GM23248 (cell line): ENCODE measurements at places on chromosomes 7 and 10. TPM values are rescaled to one million over a fixed set of nuclear protein-coding genes. Genes with fewer than 3 reads are reported as not detected.
A peak's percentile ranks its signal among the peaks of the same experiment; 100 is the strongest.

DNA sequence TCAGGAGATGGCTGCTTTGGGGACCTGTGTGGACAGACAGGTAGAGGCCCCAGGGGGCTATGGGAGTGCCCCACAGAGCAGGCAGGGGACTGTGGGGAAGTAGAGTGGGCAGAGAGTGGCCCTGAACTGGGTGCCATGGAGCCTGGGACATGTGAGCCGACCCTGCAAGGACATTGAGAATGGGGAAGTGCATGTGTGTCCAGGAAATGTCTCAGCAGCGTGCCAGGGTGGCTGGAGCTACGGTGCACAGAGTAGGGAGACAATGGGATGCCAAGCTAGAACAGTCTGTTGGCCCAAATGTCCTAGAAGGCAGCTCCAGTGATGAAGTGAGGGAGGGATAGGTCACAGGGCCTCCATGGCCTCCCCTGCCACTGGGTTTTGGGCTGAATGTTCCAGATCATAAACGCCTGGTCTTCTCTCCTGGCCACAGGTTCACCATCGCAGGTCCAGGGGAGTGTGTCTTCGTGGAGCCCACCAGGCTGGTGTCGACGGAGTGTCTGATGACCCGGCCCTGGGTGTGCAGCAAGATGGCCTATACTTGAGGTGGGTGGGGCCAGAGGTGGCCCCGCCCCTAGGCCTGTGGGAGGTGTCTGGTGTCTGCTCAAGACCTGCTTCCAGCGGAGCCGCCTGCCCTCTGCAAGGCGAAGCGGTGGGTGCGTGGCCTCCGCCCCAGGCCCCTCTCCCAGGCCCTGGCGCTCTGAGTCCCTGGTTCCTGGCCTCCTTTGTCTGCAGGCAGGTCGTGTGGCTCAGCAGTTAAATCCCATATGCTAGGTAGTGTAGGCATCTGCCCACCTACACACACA is 20.5 kb downstream of the CLEC2L start:
- no peak for DNase-seq

DNA sequence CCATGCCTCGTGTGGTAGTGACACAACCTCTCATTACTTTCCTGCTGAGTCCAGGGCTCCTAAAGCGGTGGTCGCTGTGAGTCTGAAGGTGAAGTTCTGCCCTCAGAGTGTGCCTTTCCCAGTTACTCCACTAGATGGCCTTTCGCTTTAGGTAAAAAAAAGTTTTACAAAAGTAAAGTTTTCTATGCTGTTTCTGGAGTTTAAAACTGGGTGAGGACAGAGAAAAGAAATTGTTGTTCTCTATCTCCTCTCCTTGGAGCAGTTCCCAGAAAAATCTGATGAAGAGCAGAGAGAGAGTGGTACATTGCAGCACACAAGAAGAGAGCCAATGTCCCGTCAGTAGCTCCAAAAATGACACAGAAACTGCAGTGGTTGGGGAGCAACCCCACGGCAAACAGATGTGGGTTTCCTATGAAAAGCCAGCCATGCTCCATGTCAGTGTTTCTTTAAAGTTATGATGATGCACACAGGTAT is 257.1 kb downstream of the GLI3 start:
- peak; percentile 60 for DNase-seq

DNA sequence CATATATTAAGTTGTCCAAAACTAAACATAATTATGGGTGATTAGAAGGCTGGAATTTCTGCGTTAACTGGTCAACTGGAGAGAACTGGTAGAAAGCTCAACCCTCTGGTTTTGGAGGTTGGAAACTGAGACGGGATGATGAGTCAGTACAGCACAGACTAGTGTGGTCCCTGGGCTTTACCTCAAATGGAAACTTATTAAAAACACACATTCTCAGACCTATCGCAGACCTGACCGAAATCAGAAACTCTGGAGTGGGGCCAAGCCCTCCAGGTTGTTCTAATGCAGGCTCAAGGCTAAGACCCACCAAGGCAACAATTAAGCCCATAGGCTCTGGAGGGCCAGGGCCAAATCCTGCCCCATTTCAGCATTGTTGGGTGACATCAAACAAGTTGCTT is 136.9 kb downstream of the KCNMA1 start:
- DNase-seq: peak; percentile 24

The CNNM1 gene
- total RNA-seq: 1.6 and 2.1 TPM in 2 replicates

DNA sequence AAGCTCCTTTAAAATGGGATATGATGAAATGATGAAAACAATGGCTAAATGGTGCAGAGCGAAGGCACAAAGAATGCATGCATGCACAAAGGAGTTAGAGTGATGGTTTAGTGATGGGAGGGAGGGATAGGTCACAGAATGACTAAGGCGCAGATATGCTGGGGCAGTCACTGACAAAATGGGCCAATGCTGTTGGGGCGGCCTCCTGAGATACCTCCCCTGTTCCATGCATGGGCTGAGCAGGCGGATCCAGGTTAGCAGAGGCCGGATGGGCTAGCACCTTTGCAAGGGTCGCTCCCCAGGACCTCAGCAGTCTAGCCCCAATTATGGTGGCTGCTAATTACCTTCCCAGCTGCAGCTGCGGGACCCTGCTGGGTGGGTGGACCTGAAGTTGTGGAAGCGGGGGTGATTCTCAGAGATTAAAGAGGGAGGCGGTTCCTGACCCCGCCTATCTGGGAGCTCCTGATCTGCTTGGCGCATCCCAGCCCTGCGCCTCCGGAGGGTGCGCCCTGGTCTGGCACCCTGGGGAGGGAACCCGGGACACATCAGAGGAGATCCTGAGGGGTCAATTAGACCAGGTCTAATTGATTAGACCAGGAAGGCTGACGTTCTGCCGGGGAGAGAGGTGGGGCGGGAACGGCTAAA is 175.0 kb downstream of the CYP26A1 start:
- no peak for DNase-seq

The SDHAF3 gene
- total RNA-seq: 4.6 and 6.3 TPM in 2 replicates

GRCh38 chr7:15305002-15305600 is 256.7 kb downstream of the AGMO start:
- peak; percentile 71 for DNase-seq

The CXCL12 gene
- total RNA-seq: 341 and 364 TPM in 2 replicates

GRCh38 chr7:38257350-38257677 is 16.1 kb downstream of the TARP start:
- DNase-seq: no peak

The PDK4 gene
- 1.0 and 1.5 TPM in 2 replicates for total RNA-seq

- DNase-seq: no peak
These were observed 3.7 kb upstream of the CYP3A43 start for GRCh38 chr7:99824091-99824490.

- peak; percentile 76 for DNase-seq
These were observed 1.3 kb downstream of the ANXA11 start for GRCh38 chr10:80203835-80204676.

DNA sequence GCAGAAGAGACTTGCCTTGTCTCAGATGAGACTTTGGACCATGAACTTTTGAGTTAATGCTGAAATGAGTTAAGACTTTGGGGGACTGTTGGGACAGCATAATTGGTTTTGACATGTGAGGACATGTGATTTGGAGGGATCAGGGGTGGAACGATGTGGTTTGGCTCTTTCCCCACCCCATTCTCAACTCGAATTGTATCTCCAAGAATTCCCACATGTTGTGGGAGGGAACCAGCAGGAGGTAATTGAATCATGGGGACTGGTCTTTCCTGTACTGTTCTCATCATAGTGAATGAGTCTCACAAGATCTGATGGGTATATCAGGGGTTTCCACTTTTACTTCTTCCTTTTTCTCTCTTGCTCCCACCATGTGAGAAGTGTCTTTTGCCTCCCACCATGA is 229.7 kb upstream of the KCND2 start:
- no peak for DNase-seq

The VAX1 gene
- total RNA-seq: not detected in 2 replicates

DNA sequence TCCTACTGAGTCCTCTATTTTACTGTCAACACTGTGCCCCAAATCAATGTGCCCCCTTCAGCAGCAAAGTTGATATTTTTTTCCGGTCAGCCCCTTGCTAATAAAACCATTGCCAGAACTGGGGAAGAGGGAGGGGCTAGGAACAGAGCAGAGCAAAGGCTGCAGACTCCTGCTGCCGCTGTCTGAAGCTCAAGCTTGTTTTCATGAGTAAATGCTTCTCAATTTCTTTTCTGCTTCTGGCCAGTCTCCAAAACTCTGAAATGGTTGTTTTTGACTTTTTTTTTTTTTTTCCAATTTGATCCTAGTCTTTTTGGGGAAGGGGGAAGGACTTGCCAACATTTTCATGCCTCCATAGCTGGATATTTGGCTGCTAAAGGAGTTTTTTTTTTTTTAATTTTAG is 26.7 kb upstream of the PROSER2 start:
- no peak for DNase-seq

DNA sequence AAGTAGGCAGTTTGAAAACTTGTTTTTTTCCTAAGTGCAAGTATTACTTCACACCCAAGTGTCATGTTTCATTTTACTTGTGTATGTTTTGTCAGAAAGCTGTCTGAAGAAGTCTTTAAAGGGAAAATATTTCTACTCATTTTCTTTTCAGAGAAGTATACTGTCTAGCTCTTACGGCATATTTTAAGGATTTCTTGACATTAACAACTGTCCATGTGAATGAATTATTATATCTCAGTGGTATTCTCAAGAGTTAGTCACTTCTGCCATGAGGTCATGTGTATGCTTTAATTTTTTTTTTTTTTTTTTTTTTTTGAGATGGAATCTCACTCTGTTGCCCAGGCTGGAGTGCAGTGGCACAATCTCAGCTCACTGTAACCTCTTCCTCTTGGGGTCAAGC is 229.5 kb downstream of the BICC1 start:
- peak; percentile 55 for DNase-seq

GRCh38 chr7:112383671-112384417 is 66.4 kb upstream of the IFRD1 start:
- DNase-seq: peak; percentile 28

DNA sequence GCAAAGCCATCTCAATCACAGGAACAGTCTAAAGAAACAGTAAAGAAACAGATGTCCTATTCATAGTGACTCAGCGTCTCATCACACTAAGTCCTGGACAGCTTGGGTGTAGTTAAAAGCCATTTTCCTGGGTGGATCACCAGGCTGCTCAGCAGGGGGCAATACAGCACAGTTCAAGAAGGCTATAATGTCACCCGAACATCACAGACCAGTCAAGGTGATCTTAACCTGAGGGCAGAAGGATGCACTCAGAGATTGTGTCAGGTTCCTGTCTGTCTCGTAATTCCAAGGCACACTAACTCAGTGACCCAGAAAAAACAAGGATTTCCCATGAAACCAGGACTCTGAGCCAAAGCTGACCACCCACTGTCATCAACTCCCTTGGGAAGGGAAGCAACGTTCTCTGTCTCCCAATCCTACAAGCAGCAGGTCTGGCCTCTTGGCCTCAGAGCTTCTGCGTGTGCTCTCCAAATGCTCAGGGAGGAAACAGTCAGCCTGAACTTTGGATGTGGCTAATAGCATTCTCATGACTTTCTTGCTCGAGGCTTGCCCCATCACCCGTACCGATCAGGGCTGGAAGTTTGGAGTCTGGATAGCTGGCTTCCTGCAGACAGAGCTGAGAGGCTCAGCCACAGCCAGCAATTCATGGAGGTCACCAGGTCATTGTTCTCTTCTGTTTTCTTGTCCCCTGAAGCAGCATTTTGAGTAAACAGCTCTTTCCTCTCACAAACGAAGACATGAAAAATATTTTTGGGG is 90.4 kb upstream of the FAM171A1 start:
- DNase-seq: peak; percentile 94

DNA sequence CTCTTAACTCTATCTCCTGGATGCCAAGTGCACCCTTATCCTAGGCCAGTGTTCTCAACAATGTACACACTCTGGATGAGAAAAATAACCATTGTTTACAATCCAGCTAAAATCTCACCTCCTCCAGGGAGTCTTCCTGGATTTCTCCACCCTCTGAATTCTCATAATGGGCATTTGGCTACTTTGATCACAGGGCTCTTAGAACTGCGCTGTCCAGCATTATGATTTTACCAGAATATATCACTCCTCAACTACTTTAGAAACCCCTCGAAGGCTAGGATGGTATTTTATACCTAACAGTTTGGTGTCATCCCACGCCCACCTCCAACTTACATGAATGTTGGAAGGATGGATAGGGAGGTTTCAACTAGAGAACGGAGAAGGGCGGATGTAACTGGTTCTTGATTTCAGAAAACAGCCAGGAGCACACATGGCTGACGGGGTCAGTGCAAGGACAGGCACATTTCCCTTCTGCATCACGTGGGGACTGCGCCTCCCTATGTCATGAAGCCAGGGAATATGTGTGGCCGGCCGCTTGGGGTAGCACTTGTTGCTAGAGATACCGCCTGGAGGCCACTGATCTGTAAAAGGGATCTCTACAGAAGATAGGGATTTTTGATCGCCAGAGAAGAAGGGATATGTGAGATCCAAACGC is 1.2 kb upstream of the ATP6V0E2 start:
- peak; percentile 91 for DNase-seq

GRCh38 chr7:36633377-36633776 is 90.9 kb downstream of the AOAH start:
- DNase-seq: no peak

DNA sequence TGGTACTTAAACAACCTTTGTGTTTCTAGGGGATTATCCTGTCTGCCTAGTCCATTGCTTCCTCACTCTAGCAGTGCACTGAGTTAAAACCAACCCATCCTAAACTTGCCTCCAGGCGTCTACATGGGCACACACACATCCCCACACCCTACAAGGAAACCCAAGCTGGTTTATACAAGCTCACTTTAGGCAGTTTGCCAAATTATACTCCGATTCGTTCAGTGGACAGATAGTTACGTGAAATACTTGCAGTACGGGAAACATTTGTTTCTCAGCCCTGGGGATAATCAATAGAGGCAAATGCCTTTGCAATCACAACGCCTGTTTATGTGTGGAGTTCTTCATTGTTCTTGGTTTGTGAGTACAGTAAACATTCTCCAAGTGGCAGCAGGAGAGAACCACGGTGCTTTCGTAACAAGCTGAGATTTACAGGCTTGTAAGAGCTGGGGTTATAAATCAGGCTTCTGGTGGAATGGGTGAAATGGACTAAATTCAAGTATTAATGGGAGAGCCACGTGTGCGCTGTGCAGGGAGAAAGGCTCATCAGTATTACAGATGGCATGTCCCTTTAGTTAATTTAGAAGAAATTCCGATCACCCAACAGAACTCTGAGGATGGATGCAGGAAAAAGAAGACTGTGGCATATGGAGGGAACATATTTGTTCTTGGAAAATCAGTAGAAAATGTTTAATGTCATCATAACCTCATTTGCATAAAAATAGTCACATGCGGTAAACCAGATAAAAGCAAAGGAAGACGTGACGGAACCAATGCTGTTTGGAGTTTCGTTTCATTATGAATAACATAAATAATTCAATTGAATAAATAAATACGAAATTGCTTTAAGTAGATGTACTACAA is 217.1 kb downstream of the GALNT17 start:
- DNase-seq: no peak

GRCh38 chr10:33828592-33828991 is 494.1 kb upstream of the NRP1 start:
- no peak for DNase-seq

GRCh38 chr10:123792248-123792978 is 99.2 kb downstream of the CPXM2 start:
- no peak for DNase-seq

- peak; percentile 95 for DNase-seq
These were observed 322.9 kb downstream of the PTEN start for GRCh38 chr10:88186335-88186734.

DNA sequence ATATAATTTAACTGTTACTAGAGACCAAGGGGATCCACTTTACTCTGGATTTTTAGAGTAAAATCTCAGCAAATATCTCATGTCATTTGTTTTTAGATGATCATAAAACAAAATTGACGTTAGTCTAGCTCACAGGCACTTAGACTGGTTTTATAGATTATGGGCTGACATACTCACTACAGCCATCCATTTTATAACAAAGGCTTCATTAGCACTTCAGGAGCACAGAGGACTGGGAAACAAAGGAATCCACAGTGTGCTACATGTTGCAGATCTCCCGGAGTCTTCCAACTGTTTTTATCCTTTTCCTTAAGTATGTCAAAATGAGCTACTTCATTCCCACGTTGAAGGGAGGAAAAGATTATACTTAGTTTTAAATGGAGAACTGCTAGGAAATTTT is 15.9 kb upstream of the SCRN1 start:
- DNase-seq: no peak
